ENCODE measurements at places on chromosomes 7 and 10.

GRCh38 chr10:58241346-58241745, 26.3 kb downstream of the IPMK start:
- DNase-seq, result peak; percentile 53

DNA sequence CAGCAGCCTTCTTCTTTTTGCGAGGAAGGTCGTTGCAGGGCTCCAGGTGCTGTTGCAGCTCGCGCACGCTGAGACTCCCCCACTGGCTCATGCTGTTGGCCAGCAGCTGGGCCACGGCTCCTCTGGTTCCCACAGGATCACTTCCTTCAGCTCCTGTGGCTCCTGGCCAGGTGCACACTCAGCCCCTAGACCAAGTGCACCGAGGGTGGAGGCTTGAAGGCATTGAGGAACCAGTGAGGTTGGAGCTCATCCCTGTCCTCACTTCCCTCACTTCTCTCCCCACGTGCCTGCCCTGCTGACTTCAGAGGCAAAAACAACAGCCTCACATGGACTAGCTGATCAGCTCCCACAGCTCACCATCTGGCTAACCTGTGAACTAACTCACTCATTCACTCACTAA, 46.2 kb upstream of the ADRB1 start:
- DNase-seq, result no peak

GRCh38 chr10:73894245-73894971, 16.5 kb upstream of the PLAU start:
- peak; percentile 82 for DNase-seq

- peak; percentile 62 for DNase-seq
These were observed 163.6 kb downstream of the GNAI1 start for GRCh38 chr7:80298201-80298600.

DNA sequence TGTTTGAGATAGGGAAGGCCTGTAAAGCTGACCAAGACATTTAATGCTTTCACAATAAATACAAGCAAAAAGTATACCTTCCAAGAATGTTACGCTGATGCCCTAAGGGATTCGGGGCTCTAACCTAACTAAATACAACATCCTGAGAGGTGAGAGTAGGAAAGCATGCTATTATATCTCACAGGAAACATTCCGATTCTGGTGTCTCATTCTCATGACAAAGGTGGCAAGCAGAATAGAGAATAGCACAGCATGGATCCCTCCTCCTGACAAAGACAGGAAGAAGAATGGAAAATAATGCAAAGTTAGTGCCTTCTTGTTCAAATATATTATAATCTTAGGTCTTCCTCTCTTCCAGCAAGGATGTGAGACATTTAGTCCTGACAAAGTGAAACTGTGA, 504.3 kb downstream of the TFEC start:
- no peak for DNase-seq

GRCh38 chr10:73763343-73763742, 18.5 kb upstream of the CHCHD1 start:
- no peak for DNase-seq

DNA sequence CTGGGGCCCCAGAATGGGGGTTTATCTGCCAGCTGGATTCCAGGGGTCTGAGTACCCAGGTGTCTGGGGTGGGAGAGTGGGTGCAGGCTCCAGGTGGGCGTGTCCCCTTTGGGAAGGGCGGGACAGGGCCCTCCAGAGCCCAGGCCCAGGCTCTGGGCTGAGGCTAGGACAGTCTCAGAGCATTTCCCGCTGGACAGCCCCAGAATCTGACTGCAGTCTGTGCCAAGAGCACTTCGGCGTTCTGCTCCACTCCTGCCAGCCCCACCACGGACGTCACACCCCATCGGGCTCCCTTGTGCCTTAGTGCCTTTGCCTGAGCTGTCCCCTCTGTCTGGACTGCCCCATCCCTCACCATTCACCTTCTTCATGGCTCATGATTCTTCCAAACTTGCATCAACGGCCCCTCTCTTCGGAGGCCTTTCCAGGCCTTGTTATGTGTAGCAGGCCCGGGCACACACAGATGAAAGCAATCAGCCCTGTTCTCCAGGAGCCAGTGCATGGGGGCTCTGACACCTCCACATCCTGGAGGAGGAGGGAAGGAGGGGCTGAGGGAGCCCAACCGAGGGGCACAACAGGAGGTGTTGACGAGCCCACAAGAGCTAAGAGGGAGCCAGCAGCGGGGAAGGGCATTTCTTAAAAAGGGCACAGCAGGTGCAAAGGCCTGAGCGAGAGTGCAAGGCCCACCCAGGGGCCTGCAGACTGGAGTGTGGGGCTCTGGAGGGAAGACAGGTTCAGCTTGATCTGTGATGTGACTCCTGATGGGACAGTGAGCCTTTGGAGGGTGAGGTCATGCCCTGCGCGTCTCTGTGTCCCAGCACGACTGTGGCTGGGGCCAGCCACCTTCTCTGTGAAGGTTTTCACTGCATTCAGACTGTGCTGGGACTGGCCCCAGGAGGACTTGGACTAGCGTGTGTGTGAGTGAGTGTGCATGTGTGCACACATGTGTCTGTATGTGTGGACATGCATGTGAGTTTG, 41.7 kb downstream of the GTF2IRD1 start:
- no peak for DNase-seq

- no peak for DNase-seq
These were observed 4.7 kb downstream of the MICALL2 start for GRCh38 chr7:1454542-1454941.

- DNase-seq, result peak; percentile 88
These were observed 80.8 kb downstream of the CD36 start for GRCh38 chr7:80719261-80719660.

GRCh38 chr10:100377830-100378229, 30.8 kb downstream of the SCD start:
- DNase-seq, result no peak

GRCh38 chr7:114648117-114648516, 233.5 kb downstream of the FOXP2 start:
- no peak for DNase-seq

GRCh38 chr10:1434202-1434601, 303.1 kb downstream of the ADARB2 start:
- DNase-seq, result no peak

GRCh38 chr7:115008465-115009114, 86.7 kb downstream of the MDFIC start:
- DNase-seq, result peak; percentile 46

DNA sequence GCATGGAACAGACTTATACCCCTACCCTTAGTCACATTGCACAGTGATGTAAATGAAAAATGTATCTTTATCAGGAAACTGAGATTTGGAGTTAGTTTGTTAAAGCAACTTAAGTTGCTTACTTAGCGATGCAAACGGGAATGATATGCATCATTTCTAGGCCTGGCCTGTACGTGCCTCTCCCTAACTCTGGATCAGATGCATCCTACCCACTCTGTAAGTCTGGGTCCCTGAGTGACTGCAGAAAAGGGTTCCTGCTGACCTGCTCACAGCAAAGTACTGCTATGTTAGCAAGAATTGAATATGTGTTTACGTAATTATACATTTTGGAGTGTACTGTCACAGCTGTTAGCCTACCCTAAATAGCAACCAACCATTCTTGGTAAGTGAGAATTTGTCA, 30.7 kb upstream of the PRTFDC1 start:
- no peak for DNase-seq

- peak; percentile 63 for DNase-seq
These were observed 43.8 kb upstream of the RPA3 start for GRCh38 chr7:7761974-7762779.

DNA sequence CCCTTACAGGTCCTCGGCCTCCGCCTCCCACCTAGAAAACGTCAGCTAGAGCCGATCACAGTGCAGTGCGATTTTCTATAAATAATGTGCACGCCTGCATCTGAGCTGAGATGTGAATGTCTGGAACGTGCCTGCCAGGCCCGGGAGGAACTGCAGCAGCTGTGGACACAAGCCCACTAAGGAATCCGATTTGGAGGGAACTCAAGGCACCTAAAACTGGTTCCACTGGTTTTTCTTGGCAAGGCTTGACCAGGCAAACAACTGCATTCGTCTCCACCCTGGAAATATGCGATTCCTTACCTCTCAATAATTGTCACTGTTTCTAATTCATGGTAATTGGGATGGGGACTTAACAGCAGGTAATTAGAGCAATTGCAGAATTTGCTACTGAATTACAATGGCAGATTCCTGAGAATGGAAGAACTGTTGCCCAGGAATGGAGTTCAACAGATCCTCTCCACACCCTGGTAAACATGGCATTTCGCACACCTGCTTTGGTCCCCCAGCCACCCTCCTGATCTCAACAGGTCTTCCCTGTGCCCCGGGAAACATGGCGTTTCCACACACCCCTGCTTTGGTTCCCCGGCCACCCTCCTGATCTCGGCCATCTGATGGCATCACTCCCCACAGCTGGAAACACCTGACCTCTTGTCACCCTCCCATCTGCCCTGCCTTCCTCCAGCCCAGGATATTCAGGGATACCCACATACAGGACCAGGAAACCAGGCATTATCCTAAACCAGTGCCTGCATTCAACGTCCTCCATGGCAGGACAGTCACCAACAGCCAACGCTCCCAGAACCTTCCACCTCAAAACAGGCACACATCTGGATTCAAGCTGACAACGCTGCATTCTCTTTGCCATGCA, 76.0 kb downstream of the DIP2C start:
- no peak for DNase-seq

DNA sequence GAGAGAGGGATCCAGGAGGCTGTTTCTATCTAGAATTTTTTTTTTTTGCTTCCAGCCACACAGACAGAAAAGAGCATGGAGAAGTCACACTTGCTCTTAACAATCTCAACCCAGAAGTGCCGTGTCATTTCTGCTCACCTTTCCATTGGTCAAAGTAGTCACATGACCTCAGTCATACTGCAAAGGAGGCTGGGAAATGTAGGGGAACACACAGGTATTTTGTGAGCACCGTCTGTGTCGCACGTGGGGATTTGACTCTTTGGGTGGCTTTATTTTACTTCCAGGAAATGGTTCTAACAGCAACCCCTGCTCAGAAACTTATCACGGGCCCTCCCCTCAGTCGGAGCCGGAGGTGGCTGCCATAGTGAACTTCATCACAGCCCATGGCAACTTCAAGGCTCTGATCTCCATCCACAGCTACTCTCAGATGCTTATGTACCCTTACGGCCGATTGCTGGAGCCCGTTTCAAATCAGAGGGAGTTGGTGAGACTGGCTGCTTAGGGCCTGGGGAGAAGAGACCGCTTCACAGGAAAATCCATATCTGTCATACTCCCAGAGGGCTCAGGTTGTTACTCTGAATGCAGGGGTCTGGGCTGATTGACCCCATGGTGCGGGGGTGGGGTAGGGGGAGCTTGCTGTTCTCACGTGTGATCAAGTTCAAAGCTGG, 13.1 kb upstream of the CPA1 start:
- DNase-seq, result no peak

DNA sequence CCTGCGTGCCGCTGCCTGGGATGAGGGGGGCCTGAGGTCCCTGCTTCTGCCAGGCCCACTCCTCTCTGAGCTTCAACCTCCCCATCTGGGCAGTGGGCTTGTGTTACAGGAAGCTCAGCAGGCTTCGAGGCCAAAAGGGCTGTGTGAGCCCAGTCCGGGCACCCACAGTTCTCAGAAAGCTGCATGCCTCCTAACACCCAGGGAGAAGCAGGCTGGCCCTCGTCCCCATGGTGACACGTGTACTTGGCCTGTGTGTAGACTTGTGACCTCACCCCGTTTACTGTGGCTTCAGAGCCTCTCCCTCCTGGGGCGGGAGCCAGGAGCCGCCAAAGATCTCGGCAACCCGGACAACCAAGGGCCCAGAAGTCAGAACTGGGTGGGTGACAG, 2.2 kb upstream of the GRIFIN start:
- DNase-seq, result no peak

DNA sequence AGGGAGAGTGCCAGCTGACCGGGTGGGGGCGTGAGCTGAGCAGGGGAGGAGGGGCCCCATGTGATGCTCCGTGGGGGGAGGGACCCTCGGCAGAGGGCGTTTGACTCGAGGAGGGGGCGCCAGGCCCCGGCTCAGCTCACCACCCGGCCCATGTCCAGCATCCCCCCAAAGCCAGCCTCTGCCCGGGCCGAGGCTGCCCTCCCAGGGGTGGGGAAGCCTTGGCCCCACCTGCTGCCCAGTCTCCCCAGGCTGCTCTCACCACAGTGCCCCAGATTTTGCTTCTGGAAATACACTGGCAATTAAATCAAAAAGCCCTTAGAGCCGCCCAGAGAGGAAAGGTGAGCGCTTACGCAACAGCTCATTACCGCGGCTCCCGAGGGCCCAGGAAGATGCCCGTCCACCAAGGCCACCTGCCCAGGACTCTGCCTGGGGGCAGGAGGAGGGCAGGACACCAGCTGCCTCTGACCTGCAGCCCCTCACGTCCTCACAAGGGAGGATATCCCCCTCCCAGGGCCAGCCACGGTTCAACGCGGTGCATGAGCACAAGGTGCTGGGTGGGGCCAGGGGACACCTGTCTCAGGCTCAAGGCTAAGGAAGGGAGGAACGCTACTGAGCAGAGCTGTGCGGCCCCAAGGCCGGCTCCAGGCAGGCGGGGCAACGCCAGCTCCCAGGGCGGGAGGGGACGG, 70.0 kb upstream of the INPP5A start:
- no peak for DNase-seq

- no peak for DNase-seq
These were observed 109.9 kb downstream of the CUBN start for GRCh38 chr10:17019696-17020095.

DNA sequence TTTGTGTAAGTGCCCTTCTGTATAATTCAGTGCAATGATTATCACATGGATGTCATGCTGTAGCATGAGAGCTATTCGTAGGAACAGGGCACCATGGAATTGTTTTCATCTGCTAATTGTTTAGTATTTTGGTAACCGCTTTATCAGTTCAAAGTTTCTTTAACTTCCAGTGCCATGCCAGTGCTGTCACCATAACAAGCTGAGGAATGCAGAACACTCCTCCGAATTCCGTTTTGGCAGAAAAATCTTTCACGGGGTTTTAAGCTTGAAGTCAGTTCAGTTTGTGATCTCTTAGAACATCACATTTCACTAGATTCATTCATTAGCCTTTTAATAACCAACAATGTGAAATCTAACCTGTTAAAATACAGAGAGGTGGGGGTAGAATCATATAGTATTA, 117.2 kb upstream of the SEMA3C start:
- no peak for DNase-seq

DNA sequence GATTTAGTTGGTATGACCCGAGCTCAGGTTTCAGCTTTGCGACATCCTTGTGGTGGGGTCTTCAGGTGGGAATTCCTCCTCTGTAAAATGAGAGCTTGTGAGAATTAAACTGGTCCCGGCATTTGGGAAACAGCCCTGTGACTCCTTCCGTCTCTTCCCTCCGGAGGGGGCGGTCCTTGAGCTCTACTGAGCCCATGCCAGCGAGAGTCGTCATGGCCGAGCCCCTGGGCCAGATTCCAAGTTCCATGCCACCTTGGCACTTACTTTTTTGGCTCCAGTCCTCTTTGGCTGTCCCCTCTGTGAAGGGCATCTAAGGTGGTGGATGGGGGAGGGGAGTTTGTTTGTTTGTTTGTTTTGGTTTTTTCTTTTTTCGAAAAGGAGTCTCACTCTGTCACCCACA, 47.6 kb downstream of the GTF2IRD1 start:
- DNase-seq, result no peak

DNA sequence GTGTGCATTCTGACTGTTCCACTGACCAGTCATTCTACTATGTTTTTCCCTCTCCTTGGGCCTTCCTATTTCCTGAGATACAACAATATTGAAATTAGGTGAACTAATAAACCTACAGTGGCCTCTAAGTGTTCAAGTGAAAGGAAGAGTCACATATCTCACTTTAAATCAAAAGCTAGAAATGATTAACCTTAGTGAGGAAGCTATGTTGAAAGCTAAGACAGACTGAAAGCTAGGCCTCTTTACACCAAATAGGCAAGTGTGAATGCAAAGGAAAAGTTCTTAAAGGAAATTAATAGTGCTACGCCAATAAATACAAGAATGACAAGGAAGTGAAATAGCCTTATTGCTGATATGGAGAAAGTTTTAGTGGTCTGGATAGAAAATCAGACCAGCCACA, 5.7 kb upstream of the DYNC1I1 start:
- no peak for DNase-seq

GRCh38 chr7:149845257-149845980, 7.2 kb downstream of the ZNF862 start:
- no peak for DNase-seq

Measured in HCEC 1CT (cell line).